ENCODE measurements at places on chromosomes 2 and 18.

- no peak overlapping the region for H3K27ac ChIP-seq
- no peak for DNase-seq
- no peaks in the 10 kb centered on the region for H3K27me3 ChIP-seq
Observed at GRCh38 chr2:47060652-47061170, 94.4 kb downstream of the STPG4 start.

- H3K27me3 ChIP-seq, result peaks cover 1% of the 10 kb centered on the region
- no peak for DNase-seq
- peak overlapping the region; percentile 98 for H3K27ac ChIP-seq
- H3K4me1 ChIP-seq, result peaks cover 72% of the 10 kb centered on the region
- no peak overlapping the region for H3K4me3 ChIP-seq
- peaks cover 5% of the 10 kb centered on the region for H3K36me3 ChIP-seq
Observed at GRCh38 chr2:218895326-218895725, 14.7 kb downstream of the WNT10A start.

DNA sequence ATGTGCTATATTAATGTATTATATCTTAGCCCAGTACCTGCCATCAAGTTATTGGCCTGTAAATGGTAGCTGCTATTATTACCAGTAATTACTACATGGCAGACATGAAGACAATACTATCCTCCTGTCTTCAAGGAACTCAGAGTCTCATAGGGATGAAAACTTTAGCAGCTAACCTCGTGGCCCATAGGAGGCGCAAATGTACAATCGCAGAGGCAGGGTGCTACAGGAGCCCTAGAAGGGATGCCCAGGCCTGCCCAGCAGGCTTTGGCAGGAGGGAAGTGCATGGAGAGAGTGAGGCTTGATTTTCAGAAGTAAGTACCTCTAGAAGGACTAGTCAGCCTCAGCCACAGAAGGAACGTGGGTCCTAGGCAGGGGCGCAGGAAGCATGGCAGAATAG, 44.7 kb upstream of the KIDINS220 start:
- H3K36me3 ChIP-seq, result no peaks in the 10 kb centered on the region
- no peak overlapping the region for H3K4me3 ChIP-seq
- peaks cover 4% of the 10 kb centered on the region for H3K27me3 ChIP-seq
- no peaks in the 10 kb centered on the region for H3K4me1 ChIP-seq

DNA sequence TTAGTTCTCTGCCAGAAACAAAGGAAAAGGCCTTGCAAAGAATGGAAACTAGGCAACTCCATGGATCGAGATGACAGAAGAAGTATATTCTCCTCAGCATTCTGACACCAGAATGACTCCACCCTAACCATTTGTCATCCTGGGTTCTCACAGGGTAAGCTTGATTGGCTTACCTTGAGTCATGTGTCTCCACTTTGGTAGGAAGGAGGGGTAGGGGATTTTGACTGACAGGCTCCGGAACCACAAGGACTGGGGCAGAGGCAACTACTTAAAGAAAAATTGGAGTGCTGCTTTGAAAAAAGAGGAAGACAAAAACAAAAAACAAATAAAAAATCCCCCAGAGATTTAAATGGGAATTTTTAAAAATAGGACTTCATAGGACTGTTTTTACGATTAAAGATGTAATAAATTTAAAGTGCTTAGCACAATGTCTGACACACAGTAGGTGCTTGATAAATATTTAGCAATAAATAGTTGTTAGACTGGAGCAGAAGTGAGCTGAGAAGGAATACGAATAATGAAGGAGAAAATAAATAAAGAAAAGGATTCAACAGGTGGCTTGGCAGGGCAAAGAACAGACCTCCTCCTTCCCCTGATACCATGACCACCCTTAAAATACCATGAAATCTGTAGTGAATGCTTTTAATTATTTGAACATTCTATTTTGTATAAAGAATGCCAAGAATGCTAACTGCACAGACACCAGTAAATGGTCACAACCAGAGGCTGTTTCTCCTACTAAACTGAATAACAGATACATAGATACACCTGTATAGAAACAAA, 230.2 kb downstream of the CDCA7 start:
- no peak overlapping the region for H3K27ac ChIP-seq
- no peak overlapping the region for H3K4me3 ChIP-seq
- peaks cover 5% of the 10 kb centered on the region for H3K27me3 ChIP-seq
- H3K4me1 ChIP-seq, result no peaks in the 10 kb centered on the region
- no peak for DNase-seq

GRCh38 chr2:162919111-162919510, 80.5 kb upstream of the KCNH7 start:
- H3K27ac ChIP-seq, result no peak overlapping the region
- H3K27me3 ChIP-seq, result no peaks in the 10 kb centered on the region
- no peaks in the 10 kb centered on the region for H3K4me1 ChIP-seq
- H3K36me3 ChIP-seq, result no peaks in the 10 kb centered on the region
- H3K4me3 ChIP-seq, result no peak overlapping the region

- no peaks in the 10 kb centered on the region for H3K36me3 ChIP-seq
- no peak overlapping the region for H3K27ac ChIP-seq
- no peaks in the 10 kb centered on the region for H3K27me3 ChIP-seq
- no peaks in the 10 kb centered on the region for H3K4me1 ChIP-seq
- H3K4me3 ChIP-seq, result no peak overlapping the region
Observed at GRCh38 chr2:230891509-230891908, 26.8 kb downstream of the ITM2C start.

DNA sequence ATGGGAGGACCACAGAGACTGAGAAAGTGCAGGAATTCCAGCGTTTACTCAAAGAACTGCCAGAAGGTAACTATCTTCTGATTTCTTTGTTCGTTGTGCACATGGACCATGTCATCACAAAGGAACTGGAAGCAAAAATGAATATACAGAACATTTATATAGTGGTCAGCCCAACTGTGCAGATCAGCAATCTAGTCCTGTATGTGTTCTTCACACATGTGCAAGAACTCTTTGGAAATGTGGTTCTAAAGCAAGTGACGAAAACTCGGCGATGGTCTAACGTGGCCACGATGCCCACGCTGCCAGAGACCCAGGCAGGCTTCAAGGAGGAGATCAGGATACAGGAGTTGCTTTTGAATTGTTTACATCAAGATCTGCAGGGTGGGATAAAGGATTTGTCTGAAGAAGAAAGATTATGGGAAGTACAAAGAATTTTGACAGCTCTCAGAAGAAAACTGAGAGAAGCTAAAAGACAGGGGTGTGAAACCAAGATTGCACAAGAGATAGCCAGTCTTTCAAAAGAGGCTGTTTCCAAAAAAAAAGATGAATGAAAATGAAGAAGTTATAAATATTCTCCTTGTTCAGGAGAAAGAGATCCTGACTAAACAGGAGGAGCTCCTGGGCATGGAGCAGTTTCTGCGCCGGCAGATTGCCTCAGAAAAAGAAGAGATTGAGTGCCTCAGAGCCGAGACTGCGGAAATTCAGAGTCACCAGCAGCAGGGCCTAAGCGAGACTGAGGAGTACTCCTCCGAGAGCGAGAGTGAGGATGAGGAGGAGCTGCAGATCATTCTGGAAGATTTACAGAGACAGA, 8.3 kb upstream of the CHST10 start:
- no peak overlapping the region for H3K4me3 ChIP-seq
- H3K27me3 ChIP-seq, result peaks cover 5% of the 10 kb centered on the region
- DNase-seq, result no peak

GRCh38 chr2:7584017-7584416, 666.8 kb downstream of the RNF144A start:
- H3K4me3 ChIP-seq, result no peak overlapping the region
- H3K27ac ChIP-seq, result no peak overlapping the region
- H3K36me3 ChIP-seq, result no peaks in the 10 kb centered on the region
- no peaks in the 10 kb centered on the region for H3K4me1 ChIP-seq
- peaks cover 1% of the 10 kb centered on the region for H3K27me3 ChIP-seq

GRCh38 chr2:236636714-236637470, 67.3 kb downstream of the ACKR3 start:
- H3K4me1 ChIP-seq, result no peaks in the 10 kb centered on the region
- H3K36me3 ChIP-seq, result no peaks in the 10 kb centered on the region
- DNase-seq, result no peak
- H3K27ac ChIP-seq, result no peak overlapping the region
- H3K4me3 ChIP-seq, result no peak overlapping the region

GRCh38 chr2:238126775-238127164, 11.7 kb upstream of the KLHL30 start:
- no peak for DNase-seq

GRCh38 chr2:122927710-122928557, 1097.2 kb upstream of the CNTNAP5 start:
- H3K36me3 ChIP-seq, result no peaks in the 10 kb centered on the region
- H3K4me3 ChIP-seq, result no peak overlapping the region
- H3K27me3 ChIP-seq, result no peaks in the 10 kb centered on the region
- no peak overlapping the region for H3K27ac ChIP-seq
- H3K4me1 ChIP-seq, result no peaks in the 10 kb centered on the region

DNA sequence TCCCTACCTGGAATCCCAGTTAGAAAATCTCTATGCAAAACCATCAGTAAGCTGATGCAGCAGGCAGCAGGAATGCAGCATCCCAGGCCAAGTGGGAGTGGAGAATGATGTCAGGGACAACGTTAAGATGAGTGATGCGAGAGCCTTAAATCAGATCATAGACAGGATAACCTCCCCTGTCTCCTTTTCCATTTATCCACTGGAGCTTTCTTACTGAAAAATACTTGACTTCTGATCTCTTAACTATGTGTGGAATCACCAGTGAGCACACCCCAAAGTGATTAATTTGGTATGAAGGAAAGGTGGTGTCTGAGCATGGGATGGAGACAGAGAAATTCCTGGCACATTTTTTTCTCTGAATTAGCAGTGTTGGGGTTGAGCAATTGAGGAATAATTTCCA, 98.0 kb downstream of the RND3 start:
- no peak overlapping the region for H3K27ac ChIP-seq
- H3K4me3 ChIP-seq, result no peak overlapping the region
- H3K27me3 ChIP-seq, result no peaks in the 10 kb centered on the region

DNA sequence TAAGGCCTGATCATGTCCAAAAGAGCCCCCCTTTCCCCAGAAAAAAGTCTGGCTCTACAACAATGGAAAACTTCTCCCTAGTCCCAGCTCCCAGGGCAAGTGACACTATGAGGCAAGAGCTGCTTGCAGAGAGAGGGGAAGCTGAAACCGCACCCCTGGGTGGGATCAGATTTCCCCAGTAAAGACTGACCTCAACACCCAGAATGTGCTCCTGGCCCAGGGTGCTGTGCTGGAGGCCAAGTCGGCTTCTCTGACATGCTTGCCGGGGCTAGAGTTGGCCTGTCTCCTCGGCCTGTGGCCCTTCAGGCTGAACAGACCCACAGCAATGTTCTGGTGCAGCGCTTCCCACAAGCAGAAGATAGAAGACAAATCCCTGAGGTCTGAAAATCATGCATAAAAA, 18.4 kb upstream of the ST8SIA3 start:
- H3K4me3 ChIP-seq, result no peak overlapping the region
- DNase-seq, result no peak
- H3K27ac ChIP-seq, result no peak overlapping the region
- H3K27me3 ChIP-seq, result no peaks in the 10 kb centered on the region
- no peaks in the 10 kb centered on the region for H3K4me1 ChIP-seq

DNA sequence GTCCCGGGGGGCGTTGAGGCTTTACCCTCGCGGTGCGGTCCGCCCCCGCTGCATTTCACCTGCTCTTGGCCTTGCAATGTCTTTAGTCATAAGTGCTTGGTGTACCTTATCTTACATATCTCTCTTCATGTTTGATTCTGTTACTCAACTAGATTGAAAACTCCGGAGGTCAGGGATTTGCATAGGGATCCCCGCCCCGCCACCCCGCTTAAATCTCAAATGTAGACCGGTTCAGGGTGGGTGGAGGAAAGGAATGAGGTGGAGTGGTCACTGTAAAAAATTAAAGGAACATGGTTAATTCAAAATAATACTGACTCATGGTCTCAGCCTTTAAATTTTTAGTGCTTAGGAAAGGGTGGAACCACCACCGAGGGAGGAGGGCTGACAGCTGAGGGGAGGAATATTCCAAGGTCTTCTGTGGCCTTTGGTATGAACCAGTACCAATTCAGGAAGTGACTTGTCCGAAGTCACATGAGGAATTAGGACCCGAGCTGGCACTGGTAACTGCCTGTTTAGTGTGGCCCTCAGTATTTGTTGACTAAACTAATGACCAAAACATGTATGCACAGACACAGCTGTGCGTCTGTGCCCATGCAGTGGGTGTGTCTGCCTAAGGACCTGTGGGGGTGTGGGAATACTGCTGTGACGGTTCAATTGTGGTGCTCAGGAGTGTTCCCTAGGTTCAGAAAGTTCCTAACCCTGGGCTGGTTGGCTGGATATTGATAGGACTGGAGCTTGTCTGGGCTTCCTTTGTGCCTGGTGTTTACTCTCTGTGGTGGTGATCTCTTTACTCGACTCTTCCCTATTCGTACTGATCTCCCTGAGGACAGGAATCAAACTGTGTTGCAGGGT, 1.0 kb downstream of the PLEKHB2 start:
- H3K27me3 ChIP-seq, result no peaks in the 10 kb centered on the region
- H3K27ac ChIP-seq, result peak overlapping the region; percentile 98
- H3K4me3 ChIP-seq, result peak overlapping the region; percentile 89
- H3K4me1 ChIP-seq, result peaks cover 38% of the 10 kb centered on the region

GRCh38 chr2:205931388-205931787, 154.6 kb downstream of the INO80D start:
- H3K27me3 ChIP-seq, result peaks cover 8% of the 10 kb centered on the region
- H3K4me3 ChIP-seq, result no peak overlapping the region
- no peak overlapping the region for H3K27ac ChIP-seq
- H3K36me3 ChIP-seq, result no peaks in the 10 kb centered on the region
- no peaks in the 10 kb centered on the region for H3K4me1 ChIP-seq

DNA sequence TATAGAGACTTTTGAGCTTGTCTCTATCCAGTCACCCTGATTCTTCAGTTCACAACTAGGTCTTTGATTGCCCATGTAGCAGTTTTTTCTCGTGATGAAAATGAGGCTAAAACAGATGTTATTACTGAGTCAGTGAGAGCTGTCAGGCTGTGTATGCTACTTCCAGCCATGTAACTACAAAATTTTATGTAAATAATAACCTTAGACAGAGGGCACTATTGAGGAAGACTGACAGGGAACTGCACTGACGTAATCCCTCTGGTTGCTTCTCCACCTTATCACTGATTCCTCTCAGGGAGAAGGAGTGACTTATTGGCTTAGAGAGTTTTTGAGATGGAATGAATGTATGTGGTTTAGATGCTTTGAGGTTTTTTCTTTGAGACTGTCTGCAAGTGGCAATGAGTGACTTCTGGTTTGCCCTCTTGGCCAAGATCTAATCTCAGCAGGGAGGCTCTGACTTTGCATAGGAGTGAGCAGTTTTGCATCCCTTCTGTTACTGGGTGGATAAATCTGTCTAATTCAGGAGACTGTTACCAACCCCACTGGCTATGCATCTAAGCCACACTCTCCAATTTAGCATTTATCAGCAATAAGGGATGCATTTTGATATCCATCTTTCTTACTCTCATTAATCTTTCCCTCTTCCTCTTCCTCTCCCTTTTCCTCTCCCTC, 555.2 kb upstream of the FANCL start:
- no peaks in the 10 kb centered on the region for H3K4me1 ChIP-seq
- H3K27me3 ChIP-seq, result no peaks in the 10 kb centered on the region
- H3K36me3 ChIP-seq, result no peaks in the 10 kb centered on the region
- DNase-seq, result no peak
- H3K27ac ChIP-seq, result no peak overlapping the region
- H3K4me3 ChIP-seq, result no peak overlapping the region

Data from CD4-positive, CD25-positive, alpha-beta regulatory T cell (primary cell).